ENCODE measurements at places on chromosomes 1 and 21.

GRCh38 chr1:212454741-212455140, 22.0 kb downstream of the NENF start:
- DNase-seq = no peak

DNA sequence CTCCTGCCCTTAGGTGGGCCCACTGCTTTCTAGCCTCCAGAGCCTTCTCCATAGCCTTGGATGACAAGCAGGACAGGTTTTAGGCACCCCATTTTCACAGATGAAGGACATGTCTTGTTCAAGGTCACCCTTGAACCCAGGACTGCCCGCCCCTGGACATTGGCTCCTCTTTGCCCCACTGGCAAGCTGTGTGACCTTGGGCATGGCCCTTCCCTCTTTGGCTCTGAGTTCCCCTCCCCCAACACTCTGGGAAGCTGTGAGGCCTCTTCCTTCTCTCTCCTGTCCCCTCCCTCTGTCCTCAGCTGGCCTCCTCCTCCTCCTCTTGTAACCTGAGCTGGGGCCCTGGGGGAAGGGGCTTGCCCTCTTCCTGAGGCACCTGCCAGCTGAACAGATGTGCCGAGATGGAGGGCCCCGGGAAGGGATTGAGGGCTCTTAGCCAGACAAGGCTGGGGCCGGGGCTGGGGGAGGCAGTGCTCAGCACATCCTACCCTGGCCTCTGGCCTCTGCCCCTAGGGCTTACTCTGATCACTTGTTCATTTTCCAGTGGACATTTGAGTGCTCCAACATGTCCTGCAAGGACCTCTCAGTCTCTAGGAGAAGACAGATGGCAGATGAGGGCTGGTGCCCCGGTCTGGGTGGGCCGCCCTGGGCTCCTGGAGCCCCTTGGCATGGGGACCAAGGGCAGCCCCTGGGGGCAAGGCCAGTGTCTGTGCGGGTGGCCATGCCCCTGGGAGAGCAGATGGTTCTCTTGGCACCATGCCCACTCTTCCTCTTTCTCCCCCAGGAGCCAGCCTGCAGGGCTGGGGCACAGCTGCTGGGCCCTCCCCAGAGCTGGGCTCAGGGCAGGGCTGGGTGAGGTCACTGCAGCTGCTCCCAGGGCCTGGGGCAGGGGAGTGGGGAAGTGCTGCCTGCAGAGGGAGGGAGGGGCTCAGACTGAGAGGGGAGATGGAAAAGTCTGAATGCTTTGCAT, 10.7 kb downstream of the FOXO6 start:
- peak; percentile 23 for DNase-seq

DNA sequence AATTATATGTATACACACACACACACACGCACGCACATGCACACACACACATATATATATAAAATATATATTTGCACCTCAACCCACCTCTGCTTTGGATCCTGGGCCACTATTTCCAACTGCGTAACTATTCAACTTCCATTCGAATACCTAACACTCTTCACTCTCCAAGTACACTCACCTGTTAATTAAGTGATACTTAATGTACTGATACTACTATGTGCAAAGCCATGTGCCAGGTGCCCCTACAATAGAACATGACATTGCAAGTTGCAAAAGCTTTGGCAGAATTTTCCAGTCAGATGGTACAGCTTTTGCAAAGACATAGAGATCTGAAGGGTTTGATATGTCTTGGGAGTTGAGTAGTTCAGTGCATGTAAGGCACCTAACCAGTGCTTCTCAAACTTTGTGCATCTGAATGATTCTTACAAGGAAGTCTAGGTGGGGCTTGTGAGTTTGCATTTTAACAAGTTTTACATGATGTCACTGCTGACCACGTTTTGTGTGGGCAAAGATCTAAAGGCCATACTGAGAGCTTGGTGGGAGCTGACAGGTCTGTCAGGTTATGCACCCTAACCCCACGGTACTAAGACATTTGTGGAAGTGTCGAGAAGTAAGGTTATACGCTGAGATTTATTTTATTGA, 7.2 kb downstream of the CXADR start:
- no peak for DNase-seq

- DNase-seq = no peak
Measured at GRCh38 chr1:186550832-186551231, 89.9 kb upstream of the PDC start.

GRCh38 chr1:208093754-208094719, 150.1 kb downstream of the PLXNA2 start:
- DNase-seq = peak; percentile 81

DNA sequence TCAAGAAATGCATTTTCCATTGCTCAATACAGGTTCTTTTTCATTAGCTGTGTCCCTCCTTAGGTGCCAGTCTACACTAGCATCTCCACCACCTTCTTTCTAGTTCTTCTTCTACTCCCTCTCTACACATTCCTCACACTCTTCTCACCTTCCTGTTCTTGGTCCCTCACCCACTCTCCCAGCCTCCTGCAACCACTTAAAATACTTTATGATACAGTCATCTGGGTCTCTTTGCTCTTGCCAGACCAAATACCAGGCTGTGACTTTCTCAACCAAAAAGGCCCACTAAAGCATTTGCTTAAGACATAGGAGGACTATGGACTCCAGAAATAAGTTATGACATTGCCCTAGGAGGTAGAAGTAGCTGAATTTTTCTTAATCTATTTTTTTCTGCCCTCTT, 35.1 kb downstream of the PIGM start:
- peak; percentile 16 for DNase-seq

- DNase-seq = no peak
Measured at GRCh38 chr1:59045137-59045536, 251.8 kb upstream of the FGGY start.

DNA sequence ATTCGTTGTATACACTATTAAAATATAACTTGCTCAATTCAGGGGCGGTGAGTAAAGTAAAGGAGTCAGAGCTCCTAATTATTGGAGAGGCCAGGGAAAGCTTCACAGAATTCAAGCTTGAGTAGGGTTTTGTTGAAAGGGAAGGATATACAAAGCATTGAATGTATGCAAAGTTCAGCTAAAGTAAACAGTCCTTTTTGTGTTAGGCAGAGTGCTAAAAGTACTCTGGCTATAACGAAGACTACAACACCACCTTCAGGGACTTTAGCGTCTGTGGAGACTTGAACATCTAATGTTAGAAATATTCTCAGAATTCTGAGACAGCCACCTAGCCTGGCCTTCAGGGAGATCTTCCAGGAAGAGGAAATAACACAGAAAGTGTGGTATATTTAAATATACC, 1.1 kb downstream of the FALEC start:
- DNase-seq = no peak

DNA sequence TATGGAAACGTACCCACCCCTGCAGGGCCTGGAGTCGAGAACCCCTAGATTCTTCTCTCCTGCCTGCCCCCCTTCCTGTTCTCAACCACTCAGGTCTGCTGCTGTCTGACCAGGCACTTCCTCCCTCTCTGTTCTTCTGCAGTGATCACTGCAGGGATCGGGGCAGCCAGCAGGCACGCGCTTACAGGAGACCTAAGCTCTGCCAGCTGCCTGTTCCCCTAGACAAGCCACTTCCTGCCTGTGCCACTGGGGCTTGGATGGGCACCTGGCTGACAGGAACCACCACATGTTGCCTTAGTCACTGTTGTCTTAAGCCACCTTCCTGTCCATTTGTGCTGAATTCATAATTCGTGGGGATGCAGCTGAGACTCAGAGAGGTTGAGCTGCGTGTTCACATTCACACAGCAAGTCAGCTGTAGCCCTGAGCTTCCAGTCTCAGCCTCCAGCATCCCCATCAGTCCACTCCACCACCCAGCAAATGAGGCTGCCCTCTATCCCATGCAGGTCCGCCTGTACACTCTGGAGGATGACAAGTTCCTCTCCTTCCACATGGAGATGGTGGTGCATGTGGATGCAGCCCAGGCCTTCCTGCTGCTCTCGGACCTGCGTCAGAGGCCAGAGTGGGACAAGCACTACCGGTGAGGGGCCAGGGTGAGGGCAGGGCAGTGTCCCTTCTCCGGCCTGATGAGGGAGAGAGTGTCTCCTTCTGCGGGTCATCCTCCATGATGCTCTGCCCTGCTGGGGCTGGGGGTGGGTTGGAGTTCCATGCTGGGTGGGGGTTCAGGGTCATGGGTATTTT, 18.6 kb downstream of the FAM151A start:
- DNase-seq = no peak

GRCh38 chr1:9097947-9098705, 28.7 kb upstream of the SLC2A5 start:
- no peak for DNase-seq

Data from Calu3 (cell line).